ENCODE measurements at places on chromosomes 1 and 21.

- DNase-seq = no peak
Measured at GRCh38 chr1:151222130-151222529, 23.8 kb downstream of the PIP5K1A start.

GRCh38 chr1:86380257-86380861 is 15.8 kb downstream of the ODF2L start:
- no peak for DNase-seq

GRCh38 chr1:98766255-98766654 is 104.7 kb downstream of the SNX7 start:
- no peak for DNase-seq

DNA sequence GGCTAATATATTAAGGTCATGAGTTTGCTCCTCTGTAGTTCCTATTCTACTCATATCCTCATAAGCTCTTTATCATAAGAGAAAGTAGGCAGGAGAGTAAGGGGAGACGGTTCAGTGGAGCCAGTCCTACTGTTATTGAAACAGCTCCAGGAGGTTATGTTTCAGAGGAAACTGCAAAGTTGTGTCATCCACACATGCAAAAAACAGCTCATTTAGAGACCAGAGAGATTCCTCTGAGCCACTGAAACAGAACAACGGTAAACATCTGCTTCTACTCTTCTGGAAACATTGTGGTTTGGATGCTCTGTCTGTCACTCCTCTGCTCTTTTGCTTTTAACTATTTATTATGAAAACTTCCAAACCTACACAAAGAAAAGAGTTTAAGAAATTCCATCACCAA is 66.3 kb upstream of the PPP2R5A start:
- no peak for DNase-seq

DNA sequence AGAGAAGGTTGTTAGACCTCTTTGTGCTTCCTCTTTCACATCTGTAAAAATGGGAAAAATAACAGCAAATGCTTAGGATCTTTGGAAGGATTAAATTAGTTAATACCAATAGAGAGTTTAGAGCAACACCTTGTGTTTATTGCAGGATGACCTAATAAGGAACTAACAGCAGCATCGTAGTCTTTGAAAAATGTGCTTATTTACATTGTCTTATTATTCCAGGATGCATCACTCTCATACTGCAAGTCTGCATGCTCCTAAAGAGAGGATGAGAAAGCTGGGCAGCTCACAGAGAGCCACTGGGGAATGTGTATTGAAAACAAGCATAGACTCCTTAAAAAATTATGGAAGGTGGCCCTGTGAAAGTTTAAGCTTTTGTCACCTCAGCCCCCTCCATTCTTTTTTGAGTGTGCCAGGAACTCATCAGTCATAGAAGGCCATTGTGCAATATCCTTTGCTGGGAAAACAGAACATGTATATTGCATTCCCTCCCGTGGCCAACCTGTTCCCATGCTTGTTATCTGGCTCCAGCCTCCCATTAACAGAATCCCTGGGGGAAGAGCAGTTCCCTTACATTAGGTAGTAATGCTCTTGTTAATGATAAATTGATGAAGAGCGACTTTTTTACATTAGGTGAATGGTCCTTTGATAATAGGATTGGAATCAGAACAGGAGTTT is 180.7 kb downstream of the ZNF326 start:
- no peak for DNase-seq

- DNase-seq = no peak
Measured at GRCh38 chr1:167496797-167497619, 21.3 kb downstream of the CD247 start.

GRCh38 chr1:108830119-108831008 is 26.5 kb downstream of the AKNAD1 start:
- peak; percentile 82 for DNase-seq

GRCh38 chr1:96515925-96516324 is 205.7 kb upstream of the PTBP2 start:
- no peak for DNase-seq

- DNase-seq = no peak
Measured at GRCh38 chr1:53732409-53732808, 6.6 kb downstream of the GLIS1 start.

DNA sequence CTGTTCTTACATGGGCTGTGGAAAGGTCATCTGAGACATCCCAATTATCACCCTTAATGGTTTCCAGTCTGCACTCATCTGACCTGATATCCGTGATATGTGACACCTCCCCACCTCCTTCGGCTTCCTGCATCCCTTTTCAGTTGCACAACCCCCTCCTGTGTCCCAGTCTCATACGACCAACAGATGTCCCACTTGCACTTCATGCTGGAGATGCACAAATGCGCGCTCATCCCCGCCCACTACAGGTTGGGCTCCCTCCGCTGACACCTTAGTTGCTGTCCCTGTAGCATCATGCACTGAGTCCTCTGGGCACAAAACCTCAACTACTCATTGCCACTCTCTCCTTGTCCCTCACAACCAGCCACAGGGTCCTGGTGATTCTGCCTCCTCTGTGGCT is 94.4 kb downstream of the MIS18A start:
- no peak for DNase-seq

DNA sequence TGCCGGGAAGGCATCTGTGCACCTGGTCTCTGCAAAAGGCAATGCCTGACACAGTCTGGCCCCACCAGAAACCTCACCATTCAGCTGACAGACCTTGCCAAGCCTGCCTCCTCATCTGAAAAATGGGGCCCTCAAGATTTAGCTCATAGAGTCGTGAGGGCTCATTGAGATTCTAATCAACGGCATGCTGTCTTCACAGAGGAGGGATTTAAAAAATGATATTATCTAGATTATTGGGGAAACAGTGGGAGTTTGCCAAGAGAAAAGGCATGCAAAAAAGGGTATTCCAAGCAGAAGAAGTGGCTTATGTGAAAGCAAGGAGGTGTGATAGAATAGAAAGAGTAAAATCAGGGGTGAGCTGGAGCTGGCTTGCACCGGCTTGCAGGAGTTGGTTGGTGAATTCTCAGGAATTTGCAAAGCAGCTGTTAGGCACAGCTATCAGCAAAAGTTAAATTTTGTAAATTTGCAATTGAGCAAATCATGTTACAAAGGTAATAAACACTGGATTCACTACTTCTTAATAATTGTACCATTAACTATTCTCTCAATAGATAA is 91.7 kb upstream of the WNT4 start:
- DNase-seq = no peak

GRCh38 chr1:94095744-94096469 is 25.0 kb downstream of the ABCA4 start:
- DNase-seq = no peak

- DNase-seq = no peak
Measured at GRCh38 chr1:235049217-235049616, 79.4 kb downstream of the TOMM20 start.

DNA sequence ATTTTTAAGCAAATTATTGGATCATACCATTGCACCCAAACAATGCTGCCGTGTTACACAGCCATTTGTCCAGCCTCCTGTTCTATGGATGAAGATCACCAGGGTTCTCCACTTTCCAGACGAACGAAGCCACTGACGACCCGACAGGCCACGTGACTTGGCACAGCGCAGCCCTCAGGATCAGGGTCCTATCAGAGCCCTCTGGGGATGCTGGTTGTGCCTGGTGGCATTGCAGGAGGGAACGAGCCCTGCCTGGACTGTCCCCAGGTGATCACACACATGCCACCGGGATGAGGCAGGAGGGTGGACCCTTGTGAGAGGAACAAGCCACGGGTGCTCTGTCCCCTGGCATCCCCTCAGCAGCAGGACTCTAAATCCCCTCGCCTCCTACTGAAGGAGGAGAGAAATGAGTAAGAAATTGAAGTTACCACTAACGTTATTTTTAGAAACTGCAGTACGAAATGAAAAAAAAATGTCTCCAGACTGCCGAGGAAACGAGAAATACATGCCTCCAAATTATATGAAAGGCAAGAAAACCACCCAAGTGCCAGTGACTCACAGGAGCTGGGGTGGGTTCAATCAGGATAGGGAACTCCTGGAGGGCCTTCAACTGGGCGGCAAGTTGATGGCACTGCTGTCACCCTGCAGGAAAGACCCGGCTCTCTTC is 58.7 kb upstream of the PDE9A start:
- no peak for DNase-seq

GRCh38 chr1:33176362-33176850 is 5.4 kb downstream of the TRIM62 start:
- DNase-seq = no peak

GRCh38 chr1:156948708-156949107 is 28.3 kb downstream of the LRRC71 start:
- DNase-seq = no peak

GRCh38 chr1:228812961-228813360 is 77.7 kb downstream of the RHOU start:
- DNase-seq = no peak

DNA sequence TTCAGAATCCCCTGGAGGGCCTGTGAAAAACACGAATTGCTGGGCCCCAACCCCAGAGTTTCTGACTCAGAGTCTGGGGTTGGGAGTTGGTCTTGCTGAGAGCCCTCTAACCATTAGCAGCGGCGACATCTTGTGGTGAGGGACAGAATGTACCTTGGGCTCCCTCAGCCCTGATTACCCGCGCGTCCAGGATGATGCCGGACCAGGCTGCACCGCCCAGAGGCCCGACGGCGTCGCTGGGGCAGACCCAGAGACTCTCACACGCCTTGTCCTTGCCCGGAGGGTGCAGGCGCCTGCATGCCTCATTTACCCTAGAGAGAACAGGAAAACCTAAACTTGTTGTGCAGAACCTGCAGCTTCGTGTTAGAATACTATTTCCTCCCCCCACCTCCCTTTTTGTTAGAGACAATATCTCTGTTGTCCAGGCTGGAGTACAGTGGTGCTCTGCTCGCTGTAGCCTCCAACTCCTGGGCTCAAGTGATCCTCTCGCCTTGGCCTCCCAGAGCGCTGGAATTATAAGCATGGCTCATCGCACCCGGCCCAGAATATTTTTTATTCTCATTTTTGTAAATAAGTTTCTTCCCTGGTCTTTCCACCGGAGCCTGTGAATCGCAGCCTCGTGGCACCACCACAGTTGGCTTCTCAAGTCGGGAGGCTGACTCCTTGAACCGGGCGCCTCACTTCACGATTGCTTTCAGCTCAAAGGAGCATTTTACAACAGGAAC is 22.2 kb upstream of the RD3 start:
- peak; percentile 73 for DNase-seq

- no peak for DNase-seq
Measured at GRCh38 chr21:28640326-28640725, 352.4 kb downstream of the LTN1 start.

DNA sequence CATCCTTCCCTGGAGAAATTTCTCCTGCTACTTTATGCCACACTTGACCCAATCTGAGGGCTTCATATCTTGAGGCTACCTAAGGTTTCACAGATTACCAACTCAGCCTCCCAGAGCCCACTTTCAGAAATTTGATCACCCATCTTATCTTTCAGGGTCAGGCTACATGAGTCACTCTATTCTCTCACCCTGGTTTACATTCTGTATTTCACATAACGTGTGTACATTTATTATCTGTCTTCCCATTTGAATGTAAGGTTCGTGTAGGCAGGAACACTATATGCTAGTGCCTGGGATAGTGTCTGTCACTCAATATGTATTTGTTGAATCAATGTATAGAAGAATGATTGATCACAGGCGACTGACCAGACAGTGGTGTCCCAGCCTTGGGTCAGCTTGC is 124.8 kb downstream of the UBE2U start:
- no peak for DNase-seq

- DNase-seq = no peak
Measured at GRCh38 chr1:37303884-37304574, 170.4 kb upstream of the ZC3H12A start.

- no peak for DNase-seq
Measured at GRCh38 chr1:159829822-159830465, 3.3 kb downstream of the SLAMF8 start.

DNA sequence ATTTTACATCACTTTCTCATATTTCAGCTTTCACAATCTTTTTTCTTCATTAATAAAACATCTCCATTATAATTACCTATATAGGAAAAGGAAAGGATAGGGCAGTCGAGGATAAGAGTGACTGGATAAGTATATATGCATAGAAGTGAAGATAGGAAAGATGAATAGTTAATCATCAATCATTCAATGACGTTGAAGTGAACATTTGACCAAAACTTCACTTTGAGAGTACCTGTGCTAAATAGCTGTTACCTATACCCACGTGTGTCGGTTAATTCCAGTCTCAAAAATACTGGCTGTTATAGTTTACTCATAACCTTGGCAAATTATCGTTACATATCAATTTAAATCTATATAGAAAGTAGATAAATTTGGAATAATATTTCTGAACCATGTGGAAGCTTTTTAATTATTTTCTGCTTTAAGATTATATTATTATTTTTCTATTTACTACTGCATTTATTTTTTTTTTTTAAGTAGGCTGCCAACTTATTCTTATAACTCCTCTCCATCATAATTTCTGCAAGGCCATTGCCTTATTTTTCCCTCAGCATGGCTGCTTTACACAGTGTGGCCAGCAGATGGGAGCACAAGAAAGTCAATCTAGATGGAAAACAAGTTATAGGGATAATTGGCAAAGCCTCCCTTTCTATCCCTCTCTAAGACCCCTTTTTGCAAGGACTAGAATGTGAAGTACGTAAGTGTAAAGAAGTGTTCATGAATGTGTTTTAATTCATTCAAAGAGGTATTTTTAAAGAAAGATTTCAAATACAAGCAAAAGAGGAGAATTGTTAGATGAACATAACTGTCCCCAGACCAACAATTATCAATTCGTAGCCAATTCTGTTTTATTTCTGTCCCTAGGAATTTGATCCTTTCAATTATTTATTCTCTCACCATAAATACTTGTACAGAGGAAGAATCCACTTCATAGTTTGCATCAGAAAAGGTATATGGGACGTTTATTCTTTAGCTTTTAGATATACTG is 290.4 kb downstream of the KCNT2 start:
- no peak for DNase-seq

DNA sequence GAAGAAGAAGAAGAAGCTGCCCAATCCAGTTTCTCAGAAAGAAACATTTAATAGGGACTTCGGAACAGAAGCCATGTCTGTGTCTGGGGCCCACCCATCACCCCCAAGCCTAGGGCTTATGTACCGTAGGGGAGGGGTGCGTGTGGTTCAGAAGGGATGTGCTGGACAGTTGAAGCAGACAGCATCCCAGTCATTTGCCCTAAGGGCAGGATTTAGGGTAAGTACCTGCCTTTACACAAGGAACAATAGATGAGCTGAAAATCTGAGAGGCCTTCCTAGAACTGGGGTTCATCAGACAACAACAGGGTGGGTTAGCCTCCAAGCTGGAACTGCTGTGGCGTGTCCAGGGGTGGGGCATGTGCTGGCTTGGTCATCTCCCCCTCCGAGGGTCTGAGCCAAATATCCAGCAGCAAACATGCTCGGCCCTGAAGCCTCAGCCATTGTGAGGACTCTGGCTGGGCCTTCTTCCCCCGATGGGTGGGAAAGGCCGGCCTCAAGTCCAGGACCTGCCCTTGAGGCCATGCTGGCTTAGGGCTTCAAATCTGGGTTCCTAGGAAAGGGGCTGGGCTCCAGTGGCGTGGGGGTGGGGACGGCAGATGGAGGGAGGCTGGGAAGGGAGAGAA is 12.1 kb downstream of the CSTB start:
- DNase-seq = no peak

DNA sequence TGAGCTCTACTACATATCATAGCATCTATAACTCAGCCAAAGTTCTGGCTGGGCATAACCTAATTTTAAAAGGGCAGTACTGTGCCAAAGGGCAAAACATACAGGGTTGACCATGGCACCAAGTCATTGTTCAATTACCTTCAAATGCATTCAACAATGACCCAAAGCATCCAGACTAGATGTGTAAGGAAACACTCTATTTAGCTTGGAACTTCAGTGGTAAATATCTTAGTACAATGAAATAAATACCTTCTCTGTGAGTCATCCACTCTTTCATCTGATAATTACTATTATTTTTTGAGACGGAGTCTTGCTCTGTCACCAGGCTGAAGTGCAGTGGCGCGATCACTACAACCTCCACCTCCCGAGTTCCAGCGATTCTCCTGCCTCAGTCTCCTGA is 70.0 kb downstream of the NVL start:
- DNase-seq = no peak
